ENCODE measurements at places on chromosomes 7 and 10.

GRCh38 chr7:150443793-150444540, 6.5 kb upstream of the GIMAP8 start:
- DNase-seq: no peak

DNA sequence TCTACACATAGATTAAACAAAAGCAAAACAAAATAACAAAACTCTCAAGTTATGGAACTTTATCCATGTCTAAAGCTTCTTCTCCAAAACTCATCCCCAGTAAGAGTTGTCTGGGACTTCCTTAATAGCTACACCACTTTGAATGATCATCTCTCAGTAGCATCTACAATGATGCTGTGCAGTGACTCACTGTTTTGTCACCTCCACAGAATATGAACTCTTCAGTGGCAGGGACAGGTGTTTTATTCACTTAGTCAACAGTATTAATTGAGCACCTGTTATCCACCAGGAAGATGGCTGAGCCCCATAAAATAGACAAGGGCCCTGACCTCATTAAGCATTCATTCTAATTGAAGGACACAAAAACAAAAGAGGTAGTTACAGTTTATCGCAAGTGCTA, 350.7 kb downstream of the ELMO1 start:
- no peak for DNase-seq

DNA sequence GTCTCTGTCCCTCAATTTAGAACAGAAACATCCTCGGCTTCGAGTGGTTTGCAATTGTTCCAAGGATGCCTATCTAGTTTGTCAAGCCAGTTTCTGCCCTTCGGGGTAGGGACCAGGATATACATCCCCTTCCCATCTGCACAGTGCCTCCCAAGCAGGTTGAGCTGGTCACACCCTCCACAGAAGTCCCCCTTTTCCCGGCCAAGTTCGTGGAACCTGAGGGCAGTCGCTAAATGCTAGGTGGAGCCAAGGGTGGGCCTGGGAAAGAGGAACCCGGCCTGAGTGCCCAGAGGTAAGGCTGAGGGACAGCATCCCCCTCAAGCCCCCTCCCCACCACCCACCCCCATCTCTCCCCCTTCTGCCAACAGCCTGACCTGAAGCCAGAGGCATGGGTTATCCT, 62.4 kb upstream of the NANOS1 start:
- no peak for DNase-seq

DNA sequence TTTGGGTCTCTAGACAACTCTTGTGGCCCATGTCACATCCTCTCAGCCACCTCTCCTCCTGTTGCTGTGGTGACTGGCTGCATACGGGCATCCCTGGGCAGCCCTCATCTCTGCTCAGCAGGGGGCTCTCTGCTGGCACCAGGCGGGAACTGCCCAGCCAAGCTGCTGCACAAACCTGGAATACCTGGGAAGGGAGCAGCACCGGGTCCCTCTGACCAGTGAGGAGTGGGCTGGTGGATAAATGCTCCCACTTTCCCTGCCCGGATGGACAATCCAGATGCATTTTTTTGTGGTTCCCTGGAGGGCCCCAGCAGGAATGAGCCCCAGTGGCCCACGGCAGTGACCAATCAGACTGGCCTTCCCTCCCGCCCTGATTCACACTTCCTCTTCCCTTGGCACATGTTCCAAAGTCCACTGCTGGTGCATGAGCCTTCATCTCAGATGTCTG, 21.9 kb downstream of the GRID1 start:
- no peak for DNase-seq

DNA sequence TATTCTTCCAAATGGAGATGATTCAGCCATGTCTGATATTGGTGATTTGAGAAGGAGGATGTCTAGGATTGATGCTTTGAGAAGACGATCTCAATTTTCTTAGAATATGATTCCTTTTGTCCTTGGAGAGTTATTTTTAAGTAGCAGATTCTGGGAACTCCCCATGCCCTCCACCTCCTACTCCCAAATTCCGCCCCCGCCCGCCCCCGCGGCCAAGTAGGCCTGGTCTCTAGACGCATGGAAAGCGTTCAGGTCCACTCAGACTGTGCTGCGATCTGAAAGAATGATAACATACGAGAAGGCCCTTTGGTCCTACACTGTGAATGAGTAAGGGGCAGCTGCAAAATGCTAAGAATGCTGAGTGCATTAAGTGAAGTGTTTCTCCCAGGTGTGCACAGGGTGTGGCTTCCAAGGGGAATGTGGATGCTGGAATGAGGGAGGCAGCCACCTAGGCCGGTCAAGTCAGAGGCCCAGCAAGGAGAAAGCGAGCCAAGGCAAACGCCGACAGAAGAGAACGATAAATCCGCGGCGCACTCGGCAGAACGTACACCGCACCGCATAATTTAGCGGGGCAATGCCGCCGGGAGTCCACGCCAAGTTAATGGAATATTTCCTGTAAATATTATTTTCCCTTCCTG, 142.3 kb downstream of the PRPF18 start:
- no peak for DNase-seq

GRCh38 chr10:92742331-92743228, 52.8 kb downstream of the HHEX start:
- DNase-seq: no peak

DNA sequence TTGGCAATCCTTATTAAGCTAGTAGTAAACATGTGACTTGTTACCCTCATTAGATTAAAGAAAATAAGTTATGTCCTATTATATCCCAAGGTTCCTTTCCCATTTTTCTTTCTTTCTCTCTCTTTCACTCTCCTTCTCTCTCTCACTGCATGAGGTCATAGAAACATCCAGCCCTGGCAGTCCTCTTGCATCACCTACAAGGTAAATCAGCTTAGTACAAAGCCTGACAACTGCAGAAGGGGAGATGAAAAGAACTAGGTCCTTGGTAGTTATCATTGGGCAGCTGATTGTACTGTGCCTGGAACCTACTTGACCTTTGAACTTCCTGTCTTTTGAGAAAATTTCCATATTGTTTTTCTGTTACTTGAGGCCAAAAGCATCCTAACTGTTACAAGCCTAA, 307.9 kb upstream of the SP8 start:
- no peak for DNase-seq

DNA sequence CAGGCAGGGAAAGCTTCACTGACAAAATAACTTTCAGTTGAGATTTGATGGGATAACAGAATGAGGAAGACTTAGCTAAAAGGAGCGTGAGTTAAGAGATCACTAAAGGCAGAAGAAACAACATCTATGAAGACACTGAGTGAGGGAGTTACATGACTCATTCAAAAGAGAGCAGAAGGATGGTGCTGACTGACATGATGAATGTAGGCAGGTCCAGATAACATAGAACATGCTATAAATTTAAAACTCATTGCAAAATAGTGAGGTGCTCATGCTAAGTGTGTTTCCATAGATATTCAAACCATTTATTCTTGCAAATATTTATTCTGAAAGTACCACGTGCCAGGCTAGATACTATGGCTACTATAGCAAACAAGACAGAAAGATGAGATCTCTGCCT, 116.4 kb upstream of the DGKB start:
- no peak for DNase-seq

GRCh38 chr7:109893231-109893630, 1197.7 kb upstream of the LRRN3 start:
- peak; percentile 17 for DNase-seq

DNA sequence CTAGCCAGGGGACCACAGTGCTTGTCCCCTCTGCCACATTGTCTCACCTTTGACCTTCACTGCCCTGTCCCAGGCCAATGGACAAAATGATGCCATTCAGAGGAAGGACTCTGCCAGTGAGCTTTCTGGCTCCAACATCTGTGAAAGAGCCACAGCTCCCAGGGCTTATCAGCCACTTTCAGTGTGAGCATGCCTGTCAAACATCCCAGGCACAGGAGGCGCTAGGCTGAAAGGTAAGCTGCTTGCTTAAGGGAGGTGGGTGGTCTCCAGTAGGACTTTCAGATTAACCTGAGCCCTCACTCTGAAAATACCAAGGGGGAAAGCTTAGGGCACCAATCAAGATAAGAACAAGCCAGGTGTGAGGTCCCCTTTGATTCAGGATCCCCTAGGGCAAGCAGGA, 59.8 kb upstream of the GDF10 start:
- DNase-seq: no peak

DNA sequence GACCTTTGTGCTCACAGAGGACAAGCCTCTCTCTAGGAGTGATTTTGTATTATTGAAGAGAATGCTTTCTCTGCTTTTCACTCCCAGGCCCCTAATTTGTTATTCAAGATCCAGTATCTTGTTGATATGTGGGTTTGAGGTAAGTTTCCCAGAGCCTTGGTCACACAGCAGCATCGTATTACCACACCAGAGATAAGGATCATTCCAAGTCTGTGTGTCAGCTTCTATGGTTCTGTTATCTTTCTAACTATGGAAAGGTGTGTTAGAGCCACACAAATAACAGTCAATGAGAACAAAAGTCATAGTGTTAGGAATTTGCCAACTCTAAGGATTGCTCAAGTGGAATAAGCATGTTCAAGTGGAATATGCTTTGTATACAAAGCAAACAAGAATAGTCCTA, 1208.3 kb downstream of the GATA3 start:
- no peak for DNase-seq

- DNase-seq: no peak
Measured at GRCh38 chr10:88256013-88256680, 327.0 kb downstream of the RNLS start.

DNA sequence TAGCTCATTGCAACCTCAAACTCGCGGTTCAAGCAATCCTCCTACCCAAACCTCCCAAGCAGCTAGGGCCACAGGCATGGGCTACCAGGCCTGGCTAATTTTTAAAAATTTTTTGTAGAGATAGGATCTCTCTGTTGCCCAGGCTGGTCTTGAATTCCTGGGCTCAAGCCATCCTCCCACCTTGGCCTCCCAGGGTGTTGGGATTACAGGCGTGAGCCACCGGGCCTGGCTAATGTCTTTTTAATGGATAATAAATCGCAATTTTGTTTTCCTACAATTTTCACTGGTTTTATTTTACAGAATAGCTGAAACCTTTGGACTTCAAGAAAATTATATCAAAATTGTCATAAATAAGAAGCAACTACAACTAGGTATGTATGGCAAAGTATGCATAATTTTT, 10.9 kb downstream of the NUB1 start:
- no peak for DNase-seq

DNA sequence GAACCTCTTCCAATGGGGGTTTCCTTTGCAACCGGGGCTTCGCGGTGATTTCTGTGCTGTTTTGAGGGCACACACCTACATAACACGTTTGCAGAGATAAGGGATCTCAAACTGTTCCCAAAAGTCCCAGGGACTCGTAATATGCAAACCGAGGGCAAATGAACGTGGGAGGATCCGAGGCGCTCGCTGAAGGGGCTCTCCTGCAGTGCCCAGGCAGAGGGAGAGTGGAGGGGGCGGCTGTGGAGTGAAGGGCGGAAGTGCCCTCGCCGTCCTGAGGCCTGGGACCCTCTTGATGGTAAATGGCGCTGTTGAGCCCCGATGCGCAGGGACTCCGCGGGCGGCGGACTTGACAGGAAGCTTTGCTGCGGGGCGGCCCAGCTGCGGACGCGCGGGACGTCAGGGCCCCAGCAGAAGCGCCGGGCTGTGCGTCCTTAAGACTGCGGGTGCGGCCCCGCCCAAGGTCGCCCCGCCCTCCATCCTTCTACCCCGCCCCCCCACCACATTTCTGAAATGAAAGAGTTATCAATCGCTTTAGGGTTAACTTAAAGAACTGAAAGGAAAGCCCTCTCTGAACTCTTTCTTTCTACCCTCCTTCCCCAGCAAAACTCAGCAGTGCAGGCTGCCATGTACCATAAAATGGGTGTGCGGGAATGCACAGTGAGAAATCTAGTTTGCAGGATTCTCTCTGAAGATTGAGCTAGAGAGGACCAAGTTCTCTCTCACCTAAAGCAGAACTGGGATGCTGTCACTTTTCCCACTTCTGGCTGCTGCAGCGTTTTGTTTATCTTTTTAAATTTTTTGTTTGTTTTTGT, 151.8 kb upstream of the YAE1 start:
- DNase-seq: peak; percentile 58

DNA sequence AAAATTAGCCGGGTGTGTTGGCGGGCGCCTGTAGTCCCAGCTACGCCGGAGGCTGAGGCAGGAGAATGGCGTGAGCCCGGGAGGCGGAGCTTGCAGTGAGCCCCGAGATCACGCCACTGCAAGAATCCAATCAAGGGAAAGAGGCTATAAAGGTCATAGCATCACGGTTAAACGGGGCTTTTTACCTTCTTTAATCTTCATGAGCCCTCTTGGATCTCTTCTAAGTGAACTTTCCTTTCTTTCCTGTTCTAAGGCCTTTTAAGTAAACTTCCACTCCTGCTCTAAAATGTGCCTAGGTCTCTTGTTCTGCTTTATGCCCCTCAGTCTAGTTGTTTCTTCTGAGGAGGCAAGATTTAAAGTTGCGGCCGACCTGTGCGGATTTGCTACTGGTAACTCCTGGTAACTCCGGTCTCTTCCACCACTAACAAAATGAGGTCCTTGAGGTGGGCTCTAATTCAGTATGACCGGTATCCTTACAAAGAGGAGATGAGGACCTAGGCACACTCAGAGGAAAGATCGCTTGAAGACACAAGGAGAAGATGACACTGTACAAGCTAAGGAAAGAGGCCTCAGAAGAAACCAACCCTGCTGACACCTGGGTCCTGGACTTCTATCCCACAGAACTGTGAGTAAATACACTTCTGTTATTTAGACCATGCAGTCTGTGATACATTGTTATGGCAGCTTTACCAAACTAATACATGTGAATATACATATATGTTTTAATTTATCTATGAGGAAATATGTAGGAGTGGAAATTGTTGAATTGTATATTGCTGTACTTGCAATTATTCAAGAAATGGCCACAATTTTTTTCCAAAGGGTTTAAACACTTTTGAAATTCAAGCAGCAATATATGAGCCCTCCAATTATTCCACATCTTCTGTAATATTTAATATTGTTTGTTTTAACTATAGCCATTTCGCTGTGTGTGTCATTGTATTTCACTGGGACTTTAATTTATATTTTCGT, 331.5 kb upstream of the CNTNAP2 start:
- DNase-seq: no peak

DNA sequence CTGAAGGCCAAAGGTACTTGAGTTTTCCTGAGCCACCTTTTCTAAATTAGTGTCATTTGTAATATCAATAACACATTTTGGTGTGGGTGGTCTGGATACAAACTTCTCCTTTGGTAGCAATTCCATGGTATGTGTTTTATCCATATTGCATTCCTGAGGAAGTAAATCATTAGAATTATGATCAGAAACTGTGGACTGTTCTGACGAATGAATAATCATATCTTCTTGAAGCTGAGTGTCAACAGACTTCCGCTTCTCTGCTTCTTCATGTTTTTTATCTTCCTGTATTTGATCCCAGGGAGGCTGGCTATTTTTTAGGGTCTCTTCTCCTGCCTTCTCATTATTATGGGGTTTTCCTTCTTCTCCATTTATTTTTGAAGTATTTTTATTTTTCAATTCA, 81.4 kb downstream of the NRBF2 start:
- DNase-seq: no peak

- peak; percentile 46 for DNase-seq
Measured at GRCh38 chr10:50316695-50317648, 65.7 kb upstream of the ASAH2 start.

- no peak for DNase-seq
Measured at GRCh38 chr7:97020996-97021746, 3.5 kb downstream of the DLX5 start.

DNA sequence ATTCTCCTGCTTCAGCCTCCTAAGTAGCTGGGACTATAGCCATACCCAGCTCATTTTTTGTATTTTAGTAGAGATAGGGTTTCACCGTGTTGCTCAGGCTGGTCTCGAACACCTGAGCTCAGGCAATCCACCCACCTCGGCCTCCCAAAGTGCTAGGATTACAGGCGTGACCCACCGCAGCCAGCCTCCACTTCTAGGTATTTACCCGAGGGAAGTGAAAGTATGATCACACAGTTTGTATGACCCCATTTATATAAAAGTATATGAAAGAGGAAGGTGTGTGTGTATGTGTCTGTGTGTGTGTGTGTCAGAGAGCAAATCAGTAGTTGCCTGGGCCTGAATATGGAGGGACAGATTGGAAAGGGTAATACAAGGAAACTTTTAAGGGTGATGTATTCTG, 2.0 kb upstream of the PURB start:
- DNase-seq: no peak

Measured in ELR (cell line).